ENCODE measurements at places on chromosomes 2 and 18.

DNA sequence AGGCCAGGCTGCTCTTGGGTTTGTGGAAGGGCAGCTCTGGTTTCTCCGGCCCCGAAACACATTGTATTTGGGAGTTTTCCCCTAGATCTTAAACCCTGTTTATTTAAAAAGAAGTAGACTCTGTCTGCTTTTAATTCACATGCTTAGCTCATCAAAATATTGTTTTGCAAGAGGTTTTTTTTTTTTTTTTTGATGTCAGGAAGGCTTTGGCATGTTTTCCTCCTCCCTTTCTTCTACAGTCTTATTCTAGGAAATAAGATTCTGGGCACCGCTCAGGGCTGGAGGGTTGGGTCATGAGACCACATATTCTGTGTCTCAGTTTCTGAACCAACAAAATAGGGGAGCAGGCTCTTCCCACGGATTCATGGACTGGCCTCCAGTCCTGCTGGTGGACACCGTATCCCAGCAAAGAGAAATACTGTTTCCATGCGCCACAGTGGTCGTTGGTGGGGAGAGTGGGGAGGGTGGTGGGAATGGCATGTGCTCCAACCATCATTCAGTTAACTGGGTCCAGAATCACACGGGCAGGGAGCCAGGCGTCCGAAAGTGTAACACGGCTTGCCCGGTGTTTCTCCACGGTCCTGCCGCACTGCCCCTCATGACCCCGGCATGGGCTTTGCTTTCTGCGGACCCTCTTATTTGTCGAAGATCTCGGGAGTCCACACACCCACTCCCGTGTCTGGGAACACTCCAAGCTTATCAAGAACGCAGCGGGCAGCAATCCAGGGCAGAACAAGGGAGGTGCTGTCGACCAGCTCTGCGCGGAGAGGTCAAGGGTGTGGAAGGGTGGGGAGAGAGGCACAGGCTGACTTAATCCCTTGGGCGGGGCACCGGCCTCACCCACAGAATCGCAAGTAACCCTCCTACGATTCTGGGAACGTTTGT, 176.7 kb downstream of the GLI2 start:
- peaks cover 20% of the 10 kb centered on the region for H3K4me1 ChIP-seq
- H3K36me3 ChIP-seq = no peaks in the 10 kb centered on the region
- DNase-seq = no peak
- H3K27ac ChIP-seq = no peak overlapping the region

GRCh38 chr18:66646609-66647008, 42.7 kb upstream of the CDH19 start:
- H3K27me3 ChIP-seq = no peaks in the 10 kb centered on the region
- no peak for DNase-seq
- no peaks in the 10 kb centered on the region for H3K4me1 ChIP-seq
- H3K27ac ChIP-seq = no peak overlapping the region
- no peaks in the 10 kb centered on the region for H3K36me3 ChIP-seq

DNA sequence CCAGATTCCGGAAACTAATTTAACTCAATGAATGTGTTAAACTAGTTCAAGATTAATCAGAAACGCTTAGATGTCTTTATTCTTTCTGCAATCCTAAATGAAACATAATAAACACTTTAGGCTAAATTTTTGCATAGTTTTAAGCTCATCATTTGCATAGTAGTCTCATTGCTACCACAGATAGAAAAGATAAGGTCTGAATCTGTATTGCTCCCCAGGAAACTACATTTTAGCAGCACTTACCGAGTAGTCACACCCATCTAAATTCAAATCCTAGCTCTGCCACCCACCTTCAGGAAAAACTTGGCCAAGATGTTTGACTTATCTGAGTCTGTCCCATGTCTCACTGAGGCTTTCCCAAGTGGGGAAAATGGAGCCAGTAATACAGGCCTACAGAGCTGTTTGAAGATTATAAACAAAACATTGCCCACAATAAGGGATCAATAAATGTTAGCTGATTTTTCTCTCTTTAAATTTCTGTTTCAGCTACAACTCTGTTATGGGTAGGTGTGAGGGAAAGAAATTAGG, 87.0 kb downstream of the GALNT3 start:
- DNase-seq = no peak
- no peaks in the 10 kb centered on the region for H3K36me3 ChIP-seq
- no peak overlapping the region for H3K4me3 ChIP-seq
- H3K27ac ChIP-seq = no peak overlapping the region
- no peaks in the 10 kb centered on the region for H3K27me3 ChIP-seq

GRCh38 chr2:239903803-239904202, 121.3 kb downstream of the NDUFA10 start:
- no peak overlapping the region for H3K27ac ChIP-seq
- H3K4me3 ChIP-seq = no peak overlapping the region
- no peaks in the 10 kb centered on the region for H3K36me3 ChIP-seq
- DNase-seq = no peak

DNA sequence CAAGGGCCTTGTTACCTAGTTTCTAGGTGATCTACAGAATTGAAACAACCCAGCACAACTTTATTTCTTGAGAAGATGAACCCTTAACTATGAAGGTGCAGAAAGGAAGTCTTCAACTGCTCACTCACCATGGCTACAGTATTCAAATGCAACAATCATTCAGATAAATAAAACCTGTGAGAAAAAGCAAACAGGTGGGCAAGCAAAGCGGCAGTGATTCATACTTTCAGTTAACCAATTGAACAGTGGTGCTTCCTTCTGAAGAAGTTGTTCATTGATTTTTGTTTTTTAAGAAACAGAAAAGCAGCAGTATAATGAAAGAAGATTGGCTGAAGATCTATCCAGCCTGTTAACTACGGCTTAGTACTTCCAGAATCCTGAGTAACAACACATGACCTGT, 43.5 kb downstream of the SLC35F5 start:
- no peaks in the 10 kb centered on the region for H3K4me1 ChIP-seq
- DNase-seq = no peak
- H3K36me3 ChIP-seq = peaks cover 4% of the 10 kb centered on the region

DNA sequence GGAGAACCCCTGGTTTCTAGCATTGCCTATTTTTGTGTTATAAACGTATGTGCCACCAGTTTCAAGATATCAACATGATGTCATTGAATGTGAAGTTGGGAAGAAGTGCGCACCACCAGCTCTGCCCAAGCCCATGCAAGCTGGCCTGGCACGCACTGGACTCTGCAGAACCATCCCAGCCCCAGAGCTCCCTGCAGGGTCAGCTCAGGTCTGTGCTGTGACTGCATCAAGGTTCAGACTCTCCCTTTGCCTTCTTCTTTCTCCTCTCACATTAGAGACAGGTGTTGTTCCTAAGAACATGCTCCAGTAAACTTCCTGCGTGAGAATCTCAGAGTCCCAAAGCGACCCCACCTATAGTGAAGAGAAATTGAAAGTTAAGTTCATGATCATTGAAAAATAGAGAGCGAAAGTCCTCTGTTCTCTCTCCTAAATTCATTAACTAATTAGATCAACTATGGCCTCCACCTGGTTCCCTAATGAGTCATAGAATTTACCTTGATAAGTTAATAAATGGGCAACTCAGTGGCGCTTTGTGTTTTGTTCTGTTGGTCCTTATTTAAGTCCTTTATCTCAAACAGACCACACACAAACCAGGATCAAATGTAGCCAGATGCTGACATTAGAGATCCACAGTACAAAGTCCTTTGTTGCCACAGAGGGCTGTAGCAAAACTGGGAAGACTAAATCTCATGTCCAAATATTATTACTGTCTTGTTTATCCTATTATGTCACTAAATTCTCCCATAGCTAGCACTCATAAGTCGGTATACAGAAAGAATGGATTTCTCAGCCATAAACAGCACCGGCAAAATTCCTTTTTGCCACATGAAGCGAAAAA, 432.3 kb downstream of the STK39 start:
- no peaks in the 10 kb centered on the region for H3K36me3 ChIP-seq
- H3K4me3 ChIP-seq = no peak overlapping the region
- no peaks in the 10 kb centered on the region for H3K27me3 ChIP-seq
- H3K4me1 ChIP-seq = no peaks in the 10 kb centered on the region
- H3K27ac ChIP-seq = no peak overlapping the region

DNA sequence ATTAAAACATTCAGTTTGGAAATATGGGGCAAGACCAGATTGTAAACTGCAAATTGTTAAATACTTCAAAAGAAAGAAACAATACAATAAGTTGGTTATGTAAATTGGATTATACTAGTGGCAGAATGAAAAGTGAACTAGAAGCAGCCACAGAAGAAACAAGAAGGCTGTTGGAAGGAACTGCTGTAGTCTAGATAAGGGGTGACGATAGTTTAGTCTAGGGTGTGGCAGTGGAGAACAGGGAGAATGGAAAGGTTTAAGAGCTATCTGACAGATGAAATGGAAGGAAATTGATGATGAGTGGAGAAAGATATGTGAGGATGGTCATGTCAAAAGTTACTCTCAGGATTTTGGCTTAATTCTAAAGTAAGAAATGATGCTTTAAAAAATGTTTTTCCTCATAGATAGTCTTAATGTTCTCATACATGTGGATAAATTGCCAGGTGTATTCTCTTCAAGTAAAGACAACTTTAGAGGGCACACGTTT, 179.7 kb downstream of the GPD2 start:
- H3K4me1 ChIP-seq = no peaks in the 10 kb centered on the region
- no peaks in the 10 kb centered on the region for H3K36me3 ChIP-seq
- no peaks in the 10 kb centered on the region for H3K27me3 ChIP-seq
- no peak for DNase-seq

GRCh38 chr18:78607221-78607620, 372.4 kb upstream of the SALL3 start:
- no peak overlapping the region for H3K4me3 ChIP-seq
- H3K27ac ChIP-seq = no peak overlapping the region
- H3K36me3 ChIP-seq = no peaks in the 10 kb centered on the region
- H3K4me1 ChIP-seq = no peaks in the 10 kb centered on the region

- H3K27me3 ChIP-seq = no peaks in the 10 kb centered on the region
- H3K4me1 ChIP-seq = no peaks in the 10 kb centered on the region
- no peak overlapping the region for H3K4me3 ChIP-seq
- H3K27ac ChIP-seq = no peak overlapping the region
- peaks cover 3% of the 10 kb centered on the region for H3K36me3 ChIP-seq
- no peak for DNase-seq
These were observed 8.6 kb downstream of the SGO2 start for GRCh38 chr2:200534572-200534971.

- H3K4me3 ChIP-seq = peak overlapping the region; percentile 97
- peak overlapping the region; percentile 93 for H3K27ac ChIP-seq
- peaks cover 47% of the 10 kb centered on the region for H3K4me1 ChIP-seq
These were observed 2.3 kb downstream of the MYO1B start for GRCh38 chr2:191247381-191248057.

- H3K4me1 ChIP-seq = no peaks in the 10 kb centered on the region
- no peak overlapping the region for H3K4me3 ChIP-seq
- H3K27ac ChIP-seq = no peak overlapping the region
- H3K27me3 ChIP-seq = no peaks in the 10 kb centered on the region
These were observed 55.2 kb downstream of the LDLRAD4 start for GRCh38 chr18:13273800-13274199.

GRCh38 chr2:239731422-239731821, 293.7 kb downstream of the NDUFA10 start:
- H3K27ac ChIP-seq = no peak overlapping the region
- H3K27me3 ChIP-seq = peaks cover 4% of the 10 kb centered on the region
- H3K4me1 ChIP-seq = no peaks in the 10 kb centered on the region

- no peak within 1 kb of the TSS for H3K27ac ChIP-seq
- peaks cover 5% of the 10 kb centered on the region for H3K4me1 ChIP-seq
- peaks cover 10% of the 10 kb centered on the region for H3K27me3 ChIP-seq
- H3K36me3 ChIP-seq = no peaks in the 10 kb centered on the region
- H3K4me3 ChIP-seq = peak within 1 kb of the TSS; percentile 70
- no peak for DNase-seq
These were observed at the start of gene KCNE4 for GRCh38 chr2:223051693-223052289. KCNE4 (plus strand) TSS chr2:223052190; CDS start chr2:223052831, 641 bp downstream.

DNA sequence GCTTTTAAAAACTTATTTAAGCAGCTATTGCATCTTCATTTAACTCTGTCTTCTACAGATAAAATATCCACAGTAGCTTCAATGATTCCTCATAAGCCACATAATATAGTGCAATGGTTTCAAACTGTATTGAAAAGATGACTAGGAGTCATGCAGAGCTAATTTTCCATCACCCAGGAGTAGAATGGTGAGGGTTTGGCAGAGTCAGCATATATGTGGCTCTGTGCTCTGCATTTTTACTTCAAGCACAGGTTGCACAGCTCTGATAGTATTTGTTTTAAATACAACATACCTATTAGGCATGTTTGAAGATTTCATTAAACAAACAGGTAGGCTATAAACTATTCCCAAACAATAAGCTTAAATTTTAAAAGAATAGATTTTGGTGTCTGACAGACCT, 731.9 kb upstream of the VRK2 start:
- H3K27me3 ChIP-seq = no peaks in the 10 kb centered on the region
- H3K4me3 ChIP-seq = no peak overlapping the region
- H3K4me1 ChIP-seq = no peaks in the 10 kb centered on the region
- H3K27ac ChIP-seq = no peak overlapping the region
- DNase-seq = no peak

DNA sequence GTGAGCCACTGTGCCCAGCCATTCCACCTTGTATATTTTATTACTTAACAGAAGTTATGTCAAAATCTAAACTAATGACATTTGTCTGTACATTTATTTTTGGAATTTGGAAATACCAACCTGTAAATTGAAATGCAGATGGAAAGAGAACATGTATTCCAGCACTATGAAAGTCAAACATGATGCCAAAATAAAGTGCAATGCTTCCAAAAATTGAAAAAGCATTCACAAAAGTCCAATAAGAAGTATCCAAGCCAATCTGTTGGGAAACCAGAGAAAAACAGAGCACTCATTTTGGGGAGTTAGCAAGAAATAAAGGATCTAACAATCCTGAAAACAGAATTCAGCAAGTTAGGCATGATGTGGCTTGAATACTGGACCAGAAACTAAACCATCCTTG, 30.3 kb upstream of the NARS1 start:
- no peaks in the 10 kb centered on the region for H3K27me3 ChIP-seq
- peaks cover 2% of the 10 kb centered on the region for H3K36me3 ChIP-seq
- H3K27ac ChIP-seq = no peak overlapping the region
- no peak for DNase-seq
